ENCODE measurements at places on chromosomes 6 and 20. TPM values are rescaled to one million over a fixed set of nuclear protein-coding genes. Genes with fewer than 3 reads are reported as not detected.
A peak's percentile ranks its signal among the peaks of the same experiment; 100 is the strongest.

Gene C6orf163
- 1.8 TPM for total RNA-seq

Gene ADGB
- total RNA-seq = not detected

Gene APMAP
- 26.2 TPM for total RNA-seq

Gene GGTLC1
- not detected for total RNA-seq

Gene CTNNBL1
- total RNA-seq = 47.7 TPM

Gene SNX21
- 1.9 TPM for total RNA-seq

- no peak for DNase-seq
Observed at GRCh38 chr6:27470023-27470422, 2.9 kb downstream of the ZNF184 start.

- no peak for DNase-seq
Observed at GRCh38 chr6:11584244-11584643, 46.7 kb downstream of the TMEM170B start.

- no peak for DNase-seq
Observed at GRCh38 chr20:48558906-48559305, 268.9 kb downstream of the PREX1 start.

DNA sequence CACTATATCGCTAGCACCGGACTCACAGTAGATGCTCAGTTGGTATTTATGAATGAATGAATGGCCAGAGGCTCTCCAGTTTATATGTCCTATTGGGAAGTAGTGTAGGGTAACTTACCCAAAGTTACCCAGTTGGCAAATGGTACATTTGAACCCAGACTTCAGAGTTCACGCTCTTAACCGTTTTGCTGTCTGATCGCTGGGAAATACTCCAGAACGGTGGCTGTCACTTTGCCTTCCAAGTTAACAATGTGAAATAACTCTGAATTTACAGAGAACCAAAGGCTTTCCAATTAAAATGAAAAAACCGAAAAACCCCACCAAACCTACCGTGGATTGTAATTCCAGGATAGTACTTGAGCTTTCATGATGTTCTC lies 1.6 kb downstream of the VAPB start:
- no peak for DNase-seq

DNA sequence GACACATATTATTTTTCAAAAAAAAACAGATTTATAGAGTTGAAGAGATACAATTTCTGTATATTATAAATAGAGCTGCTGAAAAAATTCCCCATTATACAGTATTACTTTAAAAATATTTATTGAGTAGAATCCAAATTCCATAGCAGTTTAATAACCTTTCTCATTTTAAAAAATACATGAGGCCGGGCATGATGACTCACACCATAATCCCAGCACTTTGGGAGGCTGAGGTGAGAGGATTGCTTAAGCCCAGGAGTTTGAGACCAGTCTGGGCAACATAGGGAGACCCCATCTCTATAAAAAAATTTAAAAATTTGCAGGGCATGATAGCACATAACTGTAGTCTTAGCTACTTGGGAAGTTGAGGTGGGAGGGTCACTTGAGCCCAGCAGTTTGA lies 13.0 kb downstream of the ATRN start:
- no peak for DNase-seq

GRCh38 chr6:136535880-136536650 lies 14.2 kb downstream of the MAP7 start:
- no peak for DNase-seq

GRCh38 chr6:84575264-84575663 lies 189.1 kb downstream of the TBX18 start:
- DNase-seq = no peak

DNA sequence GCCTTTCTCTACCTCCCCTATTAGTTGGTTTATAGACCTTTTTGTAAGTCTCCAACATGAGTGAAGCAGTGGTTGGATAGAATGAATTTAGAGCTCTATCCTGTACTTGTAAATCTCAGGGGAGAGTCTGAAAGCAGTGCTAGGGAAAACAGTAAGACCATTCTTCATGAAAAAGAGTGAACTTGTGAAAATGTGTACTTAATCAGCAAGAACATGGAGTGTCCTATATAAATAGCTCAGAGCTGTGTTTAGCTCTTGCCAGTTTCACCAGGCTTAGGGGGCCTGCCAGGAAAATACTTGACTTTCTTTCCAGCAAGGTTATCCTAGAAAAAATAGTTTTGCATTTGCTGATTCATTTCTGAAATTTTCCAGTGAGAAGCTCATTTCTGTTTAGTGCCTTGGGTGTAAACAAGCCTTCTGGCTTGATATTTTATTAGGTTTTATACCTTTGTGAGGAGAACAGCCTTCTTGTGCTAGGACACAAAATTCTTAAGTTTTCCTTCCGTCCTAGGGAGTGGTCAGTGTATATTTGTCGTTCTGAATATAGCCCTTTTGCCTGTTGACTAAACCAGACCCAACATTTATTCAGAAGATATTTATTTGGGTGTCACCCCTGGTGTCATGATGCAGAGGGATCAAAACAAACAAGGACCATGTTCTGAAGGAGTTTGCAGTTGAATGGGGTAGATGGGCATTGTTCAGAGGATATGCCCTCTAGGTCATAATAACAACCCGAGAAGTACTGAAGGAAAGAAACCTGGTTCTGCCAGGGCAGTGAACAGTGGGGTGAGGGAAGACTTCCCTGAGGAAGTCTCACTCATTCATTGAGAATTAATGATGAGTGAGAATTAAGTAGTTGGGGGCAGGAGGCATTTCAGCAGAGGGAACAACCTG lies 7.6 kb downstream of the ARFGEF2 start:
- DNase-seq = no peak

DNA sequence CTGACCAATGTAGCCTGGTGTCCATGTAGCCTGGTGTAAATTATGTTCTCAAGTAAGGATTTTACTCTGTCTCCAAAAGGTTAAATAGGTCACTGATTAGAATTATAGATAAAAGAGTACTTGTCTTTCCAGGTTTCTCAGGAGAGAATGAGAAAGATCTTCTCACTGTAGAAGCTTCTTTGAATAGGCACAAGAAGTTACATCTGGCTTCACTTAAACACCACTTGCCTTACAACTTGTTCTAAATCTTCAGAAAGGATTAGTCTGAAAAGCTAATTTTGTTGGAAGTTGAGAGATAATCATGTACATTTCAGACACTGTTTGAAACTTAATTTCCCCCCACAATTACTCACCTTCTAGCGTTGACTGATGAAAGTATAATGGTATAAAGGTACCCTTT lies 275.3 kb downstream of the FARS2 start:
- no peak for DNase-seq

DNA sequence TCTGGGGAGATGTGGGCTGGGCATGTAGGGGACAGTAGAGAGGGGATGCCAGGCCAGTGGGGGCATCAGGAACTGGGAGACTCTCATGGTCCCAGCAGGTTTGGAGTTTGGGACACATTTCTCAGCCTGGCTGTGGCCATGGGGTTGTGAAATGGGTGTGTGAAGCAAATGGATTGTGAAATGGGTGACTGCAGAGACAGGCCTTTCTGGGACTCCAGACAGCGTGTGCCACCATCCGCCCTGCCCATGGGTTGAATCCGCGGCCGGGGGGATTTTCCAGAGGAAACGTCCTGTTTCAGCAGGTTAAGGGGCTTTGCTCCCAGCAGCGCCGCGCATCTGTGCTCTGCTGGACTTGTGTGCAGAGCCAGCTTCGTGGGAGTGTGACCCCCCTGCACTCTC lies 3.7 kb upstream of the PMEPA1 start:
- DNase-seq = no peak

GRCh38 chr6:23180504-23181293 lies 611.3 kb downstream of the HDGFL1 start:
- no peak for DNase-seq

DNA sequence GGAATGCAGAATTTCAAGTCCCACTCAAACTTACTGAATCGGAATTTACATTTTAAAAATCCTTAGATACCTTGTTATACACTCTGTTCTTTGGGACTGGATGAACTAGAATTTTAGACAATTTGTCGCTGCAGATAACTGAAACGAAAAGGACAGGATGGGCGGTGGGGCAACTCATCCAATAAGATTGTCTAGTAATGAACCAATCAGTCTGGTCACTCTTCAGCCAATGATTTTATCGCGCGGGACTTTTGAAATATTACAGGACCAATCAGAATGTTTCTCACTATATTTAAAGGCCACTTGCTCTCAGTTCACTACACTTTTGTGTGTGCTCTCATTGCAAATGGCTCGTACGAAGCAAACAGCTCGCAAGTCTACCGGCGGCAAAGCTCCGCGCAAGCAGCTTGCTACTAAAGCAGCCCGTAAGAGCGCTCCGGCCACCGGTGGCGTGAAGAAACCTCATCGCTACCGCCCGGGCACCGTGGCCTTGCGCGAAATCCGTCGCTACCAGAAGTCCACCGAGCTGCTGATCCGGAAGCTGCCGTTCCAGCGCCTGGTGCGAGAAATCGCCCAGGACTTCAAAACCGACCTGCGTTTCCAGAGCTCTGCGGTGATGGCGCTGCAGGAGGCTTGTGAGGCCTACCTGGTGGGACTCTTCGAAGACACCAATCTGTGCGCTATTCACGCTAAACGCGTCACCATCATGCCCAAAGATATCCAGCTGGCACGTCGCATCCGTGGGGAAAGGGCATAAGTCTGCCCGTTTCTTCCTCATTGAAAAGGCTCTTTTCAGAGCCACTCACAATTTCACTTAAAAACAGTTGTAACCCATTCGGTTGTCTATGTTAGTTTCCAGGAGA lies 41.9 kb upstream of the HFE start:
- peak; percentile 62 for DNase-seq

DNA sequence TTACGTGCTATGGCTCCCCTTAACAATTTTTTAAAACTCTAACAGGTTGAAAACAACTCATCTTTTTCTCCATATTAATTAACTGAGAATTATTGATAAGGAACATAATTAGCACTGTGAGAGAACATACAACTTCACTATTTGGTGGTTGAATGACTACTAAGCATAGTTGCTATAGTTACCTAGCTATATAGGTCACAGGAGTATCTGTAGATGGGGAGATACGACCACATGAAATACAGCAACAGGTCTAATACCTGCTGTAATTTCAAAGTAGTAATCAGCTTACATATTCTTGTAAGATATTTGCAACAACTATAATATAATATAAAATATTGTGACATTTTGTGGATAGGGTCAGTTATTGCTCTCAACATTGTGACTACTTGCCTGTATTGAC lies 102.9 kb downstream of the ADGB start:
- no peak for DNase-seq

DNA sequence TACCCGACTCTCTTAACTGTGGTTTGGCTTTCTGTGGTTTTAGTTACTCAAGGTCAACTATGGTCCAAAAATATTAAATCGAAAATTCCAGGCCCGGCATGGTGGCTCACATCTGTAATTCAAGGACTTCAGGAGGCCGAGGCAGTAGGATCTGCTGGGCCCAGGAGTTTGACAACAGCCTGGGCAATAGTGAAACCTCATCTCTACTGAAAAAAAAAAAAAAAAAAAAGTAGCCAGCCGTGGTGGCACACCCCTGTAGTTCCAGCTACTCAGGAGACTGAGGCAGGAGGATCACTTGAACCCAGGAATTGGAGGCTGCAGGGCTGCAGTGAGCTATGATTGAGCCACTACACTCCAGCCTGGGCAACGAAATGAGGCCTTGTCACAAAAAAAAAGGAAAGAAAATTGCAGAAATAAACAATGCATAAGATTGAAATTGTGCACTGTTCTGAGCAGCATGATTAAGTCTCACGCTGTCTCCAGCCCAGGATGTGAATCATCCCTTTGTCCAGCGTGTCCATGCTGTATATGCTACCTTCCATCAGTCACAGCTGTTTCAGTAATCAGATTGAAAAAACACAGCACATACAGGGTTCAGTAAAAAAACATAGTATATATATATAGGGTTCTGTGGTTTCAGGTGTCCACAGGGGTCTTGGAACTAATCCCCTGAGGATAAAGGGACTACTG lies 40.7 kb downstream of the RGS17 start:
- no peak for DNase-seq

DNA sequence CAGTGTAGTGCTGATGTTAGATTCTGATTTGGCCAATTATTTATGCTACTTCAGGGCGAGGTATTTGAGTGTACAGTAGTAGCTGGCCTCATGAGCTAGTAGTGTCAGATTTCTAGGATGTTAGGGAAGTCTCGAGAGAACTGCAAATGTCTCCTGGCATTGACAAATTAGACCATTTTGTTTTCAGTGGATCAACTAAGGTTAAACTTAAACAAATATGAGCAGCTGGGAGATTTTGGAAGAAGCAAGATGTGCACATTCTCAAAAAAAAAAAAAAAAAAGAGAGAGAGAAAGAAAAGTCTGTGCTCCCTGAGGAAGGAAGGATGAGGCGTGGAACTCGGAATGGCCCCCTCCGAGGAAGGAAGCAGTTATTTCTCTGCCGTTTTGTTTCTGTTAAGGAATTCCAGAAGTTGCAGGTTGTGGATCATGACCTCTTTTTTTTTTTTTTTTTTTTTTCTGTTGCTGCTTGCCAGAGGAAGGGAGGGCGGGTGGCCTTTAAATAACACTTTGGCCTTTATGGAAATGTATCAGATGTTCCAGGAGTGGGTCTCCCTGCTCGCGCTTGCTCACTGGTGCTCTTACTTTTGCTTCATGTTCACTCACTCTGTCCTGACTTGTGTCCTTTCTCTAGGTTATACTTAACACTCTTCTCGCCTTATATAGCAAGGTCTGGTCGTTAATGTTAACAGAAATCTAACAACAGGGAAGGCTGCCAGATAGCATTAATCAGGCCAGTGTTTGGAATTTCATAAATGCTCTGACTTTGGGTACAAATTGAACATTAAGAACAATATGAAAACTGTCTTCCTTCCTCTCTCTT lies 124.4 kb downstream of the TCP11 start:
- DNase-seq = no peak

GRCh38 chr6:107699254-107699653 lies 124.9 kb downstream of the SCML4 start:
- no peak for DNase-seq

DNA sequence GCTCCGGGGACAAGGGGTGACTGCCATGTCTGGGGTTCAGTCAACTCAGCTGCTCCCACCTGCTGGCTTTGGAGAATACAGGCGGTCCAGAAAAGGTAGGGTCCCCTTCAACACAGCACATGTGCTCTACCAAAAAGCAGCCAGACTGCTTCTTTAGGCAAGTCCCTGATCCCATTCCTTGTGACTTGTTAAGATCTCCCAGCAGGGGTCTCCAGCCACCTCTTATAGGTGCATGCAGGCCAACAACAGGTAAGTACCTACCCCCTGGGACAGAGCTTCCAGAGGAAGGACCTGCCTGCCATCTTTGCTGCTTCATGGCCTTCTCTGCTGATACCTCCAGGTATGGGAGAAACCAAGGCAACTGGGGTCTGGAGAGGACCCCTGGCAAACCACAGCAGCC lies 106.5 kb downstream of the HACE1 start:
- no peak for DNase-seq

- DNase-seq = no peak
Observed at GRCh38 chr6:44422531-44422930, 35.0 kb downstream of the CDC5L start.

DNA sequence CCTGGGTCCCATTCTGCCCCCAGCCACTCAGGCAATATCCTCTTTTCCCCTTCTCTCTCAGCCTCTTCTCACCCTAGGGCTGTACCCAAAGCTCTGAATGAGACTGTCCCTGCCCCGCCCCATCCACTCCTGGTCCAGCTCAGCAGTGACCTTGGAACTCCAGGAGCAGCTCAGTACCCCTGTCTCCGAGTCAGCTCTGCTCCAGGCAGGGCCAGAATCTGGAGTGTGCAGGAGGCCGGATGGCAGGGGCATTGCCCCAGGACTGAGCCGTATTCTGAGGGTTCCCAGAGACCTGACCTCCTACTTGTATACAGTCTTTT lies 2.0 kb upstream of the RAET1G start:
- DNase-seq = no peak

- no peak for DNase-seq
Observed at GRCh38 chr6:104908031-104908887, 48.5 kb upstream of the HACE1 start.

GRCh38 chr6:44269921-44270525 lies at the start of gene TMEM151B:
Gene TMEM151B (plus strand): TSS chr6:44270450. CDS start chr6:44270743, 293 bp downstream.
- DNase-seq = no peak

- peak; percentile 47 for DNase-seq
Observed at GRCh38 chr6:5302995-5303622, 41.8 kb downstream of the FARS2 start.
